ENCODE measurements at places on chromosomes 1 and 21.
A peak's percentile ranks its signal among the peaks of the same experiment; 100 is the strongest.

GRCh38 chr1:12658531-12659453, 14.9 kb downstream of the AADACL4 start:
- DNase-seq, result peak; percentile 62

- no peak for DNase-seq
Measured at GRCh38 chr1:40780678-40781607, 2.6 kb upstream of the KCNQ4 start.

- DNase-seq, result no peak
Measured at GRCh38 chr1:12424087-12424529, 193.9 kb downstream of the DHRS3 start.

GRCh38 chr1:236938760-236939159, 65.5 kb downstream of the MT1HL1 start:
- DNase-seq, result no peak

- no peak for DNase-seq
Measured at GRCh38 chr1:174812656-174813055, 187.1 kb upstream of the CACYBP start.

GRCh38 chr1:7497107-7497637, 273.9 kb upstream of the VAMP3 start:
- DNase-seq, result no peak
